C1 segment of cervical spinal cord (tissue), 14 donors: ENCODE measurements at places on chromosomes 11 and 22.

GRCh38 chr22:46619830-46620501 lies at the start of gene GRAMD4:
Gene GRAMD4, plus strand, starts transcription at chr22:46620386. Its CDS starts 6,414 bp downstream, at chr22:46626800.
- DNase-seq: peak; percentile 79

DNA sequence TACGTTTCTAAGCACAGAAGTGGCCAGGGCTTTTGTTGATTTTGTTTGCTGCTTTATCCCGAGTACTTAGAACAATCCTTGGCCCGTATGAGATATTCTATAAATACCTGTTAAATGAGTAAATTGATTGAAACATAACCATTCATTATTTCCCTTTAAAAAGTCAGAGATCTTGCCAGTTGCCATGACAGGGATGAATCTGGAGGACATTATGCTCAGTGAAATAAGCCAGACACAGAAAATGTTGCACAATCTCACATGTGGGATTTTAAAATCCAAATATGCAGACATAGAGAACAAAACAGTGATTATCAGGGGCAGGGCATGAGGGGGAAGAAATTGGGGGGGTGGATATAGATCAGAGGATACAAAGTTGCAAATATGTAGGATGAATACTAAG lies 1240.1 kb downstream of the LRRC4C start:
- no peak for DNase-seq

GRCh38 chr22:43860831-43861230 lies 1.5 kb downstream of the SULT4A1 start:
- no peak for DNase-seq

GRCh38 chr22:48407256-48407955 lies 1420.3 kb downstream of the BRD1 start:
- DNase-seq: no peak

GRCh38 chr11:106507645-106508306 lies 430.3 kb downstream of the AASDHPPT start:
- no peak for DNase-seq

DNA sequence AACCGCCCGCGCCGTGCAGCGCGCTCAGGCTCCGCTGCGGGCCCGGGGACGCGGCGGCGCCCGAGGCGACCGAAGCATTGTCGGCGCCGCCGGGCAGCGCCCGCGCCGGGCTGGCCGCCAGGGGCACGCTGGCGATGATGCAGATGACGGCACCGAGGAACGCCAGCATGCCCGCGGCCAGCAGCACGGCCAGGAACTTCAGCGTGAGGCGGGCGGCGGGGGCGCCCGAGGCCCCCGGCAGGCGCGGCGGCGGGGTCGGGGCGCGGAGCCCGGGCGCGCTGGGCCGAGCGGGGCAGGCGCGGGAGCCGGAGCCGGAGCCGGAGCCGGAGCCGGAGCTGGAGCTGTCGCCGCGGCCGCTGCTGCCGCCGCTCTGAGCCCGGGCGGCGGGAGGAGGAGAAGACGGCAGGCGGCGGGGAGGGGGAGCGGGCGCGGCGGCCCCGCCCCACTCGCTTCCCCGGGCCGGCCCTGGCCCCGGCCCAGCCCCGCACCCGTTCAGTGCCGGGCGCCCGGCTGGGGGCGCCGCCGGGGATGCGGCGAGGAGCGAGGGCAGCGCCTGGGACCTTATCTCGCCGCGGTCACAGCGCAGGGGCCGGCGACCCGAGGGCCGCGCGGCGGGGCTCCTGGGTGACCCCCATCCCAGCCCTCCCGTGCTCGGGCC lies at the start of gene NPTXR:
NPTXR (minus strand) TSS at position 372 of the 658 bp plus-strand sequence.
- peak; percentile 41 for DNase-seq

- no peak for DNase-seq
These were observed 8.4 kb downstream of the BEST1 start for GRCh38 chr11:61958590-61958989.

GRCh38 chr11:8532475-8532874 lies 61.6 kb downstream of the STK33 start:
- no peak for DNase-seq

DNA sequence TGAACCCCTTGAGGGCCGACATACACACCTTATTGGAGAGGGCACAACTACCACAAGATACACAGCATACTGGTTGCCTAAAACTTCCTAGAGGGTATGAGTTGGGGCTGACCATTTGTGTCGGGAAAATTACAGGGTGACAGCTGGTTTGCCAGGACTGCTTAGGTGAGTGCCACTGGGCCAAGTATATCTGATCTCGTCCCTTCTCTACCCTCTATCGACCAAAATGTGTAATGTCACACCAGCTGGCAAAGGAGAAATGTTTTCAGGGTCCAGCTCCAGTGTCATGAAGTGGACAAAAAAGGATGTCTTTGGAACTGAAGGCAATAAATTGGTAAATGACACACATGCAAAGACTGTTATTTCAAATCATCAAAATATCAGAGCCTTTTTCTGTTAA lies 126.1 kb downstream of the PGR start:
- DNase-seq: no peak

DNA sequence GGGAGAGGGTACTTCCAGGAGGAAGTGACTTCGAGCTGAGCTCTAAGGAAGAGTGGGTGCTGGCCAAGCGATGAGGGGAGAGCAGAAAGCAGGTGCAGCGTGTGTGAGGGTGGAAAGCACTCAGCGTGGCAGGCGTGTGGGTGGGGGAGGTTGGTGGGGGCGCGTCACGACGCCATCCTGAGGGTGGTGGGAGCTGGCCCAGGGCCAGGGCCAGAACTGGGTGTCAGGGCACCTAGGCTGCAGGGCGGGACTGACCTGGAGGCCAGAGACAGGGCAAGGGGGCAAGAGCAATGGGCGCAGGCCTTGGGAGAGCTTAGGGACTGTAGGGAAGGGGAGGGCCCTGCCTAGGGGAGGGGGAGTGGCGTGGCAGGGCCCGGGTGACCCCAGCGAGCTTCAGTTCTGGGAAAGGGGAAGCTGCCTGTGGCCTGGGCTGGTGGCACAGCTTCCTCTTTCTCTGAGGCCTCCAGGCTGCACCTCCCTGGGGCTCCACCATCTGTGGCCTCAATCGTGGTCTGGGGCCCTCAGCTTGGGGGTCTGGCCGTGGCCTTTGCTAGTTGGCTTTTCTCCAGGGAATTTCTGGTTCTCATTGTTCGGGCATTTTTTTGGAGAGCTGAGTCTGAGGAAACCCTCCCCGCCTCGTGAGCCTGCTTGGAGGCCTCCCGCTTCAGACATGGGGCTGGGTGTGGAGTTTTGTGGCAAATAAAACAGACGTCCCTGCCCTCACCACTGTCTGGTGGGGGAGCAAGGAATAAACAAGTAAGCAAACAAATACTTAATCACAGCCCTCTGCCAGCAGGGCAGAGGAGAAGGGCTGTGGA lies 8.9 kb downstream of the RELT start:
- DNase-seq: peak; percentile 74

- DNase-seq: no peak
These were observed 317.2 kb downstream of the SHANK2 start for GRCh38 chr11:70935006-70935768.

DNA sequence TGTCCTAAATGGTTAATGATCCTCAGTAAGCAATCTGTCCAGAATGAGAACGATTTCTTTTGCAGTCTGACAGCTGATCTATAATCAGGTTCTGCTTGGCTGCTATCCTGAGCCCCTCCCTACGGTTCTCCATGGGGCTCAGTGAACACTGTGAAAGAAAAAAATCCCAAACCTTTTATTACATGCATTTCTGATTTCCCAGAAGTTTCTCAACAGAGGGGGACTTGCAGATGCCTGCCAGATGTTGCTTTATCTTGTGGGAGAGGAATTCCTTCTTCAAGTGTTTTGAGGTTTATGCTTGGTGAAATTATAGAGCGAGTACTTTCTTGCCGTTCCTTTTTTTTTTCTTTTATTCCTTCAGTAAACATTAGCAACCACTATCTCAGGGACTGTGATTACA lies 531.9 kb upstream of the ISX start:
- DNase-seq: no peak

- DNase-seq: no peak
These were observed 1.2 kb downstream of the FAM89B start for GRCh38 chr11:65573391-65574079.

GRCh38 chr11:45525393-45525792 lies 140.0 kb downstream of the CHST1 start:
- no peak for DNase-seq

DNA sequence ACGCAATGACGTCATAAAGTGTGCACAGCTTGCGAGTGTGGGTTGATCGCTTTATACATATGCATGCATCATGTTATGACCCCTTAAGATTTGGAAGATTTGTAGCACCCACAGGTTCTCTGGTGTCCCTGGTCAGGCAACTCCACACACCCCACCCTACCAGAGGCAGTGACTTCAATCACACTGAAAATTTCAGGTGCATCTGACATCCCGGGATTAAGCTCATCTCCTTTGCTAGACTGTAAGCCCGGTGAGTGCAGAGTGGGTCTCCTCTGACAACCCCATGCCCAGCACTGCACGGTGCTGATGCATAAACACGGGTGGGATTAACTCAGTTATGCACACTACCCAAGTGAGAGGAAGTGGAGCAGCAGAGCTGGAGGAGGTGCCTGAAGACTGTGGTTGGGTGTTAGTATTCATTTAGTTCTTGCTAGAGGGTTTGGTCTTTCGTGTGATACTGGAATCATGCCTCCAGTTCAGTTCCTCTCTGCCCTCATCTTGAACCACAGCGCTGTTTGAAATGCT lies 6.5 kb downstream of the ARSA start:
- DNase-seq: no peak

DNA sequence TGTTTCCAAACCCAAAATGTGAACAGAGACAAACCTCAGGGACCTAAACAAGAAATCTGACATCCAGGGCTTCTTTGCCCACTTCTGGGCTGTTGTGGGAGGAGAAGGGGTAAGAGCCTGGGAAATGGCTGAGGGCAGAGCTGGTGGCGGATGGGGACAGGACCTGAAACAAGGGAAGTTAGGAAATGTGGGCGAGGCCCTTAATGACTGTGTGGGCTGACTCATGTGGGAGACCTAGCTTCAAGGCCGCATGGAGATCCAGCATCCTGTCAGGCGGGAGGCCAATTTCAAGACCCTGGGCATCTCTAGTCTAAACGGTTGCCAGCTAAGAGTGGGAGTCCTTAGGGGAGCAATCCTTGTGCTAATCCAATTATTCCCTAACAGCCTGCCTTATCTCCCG lies 2.1 kb upstream of the OAF start:
- DNase-seq: no peak

DNA sequence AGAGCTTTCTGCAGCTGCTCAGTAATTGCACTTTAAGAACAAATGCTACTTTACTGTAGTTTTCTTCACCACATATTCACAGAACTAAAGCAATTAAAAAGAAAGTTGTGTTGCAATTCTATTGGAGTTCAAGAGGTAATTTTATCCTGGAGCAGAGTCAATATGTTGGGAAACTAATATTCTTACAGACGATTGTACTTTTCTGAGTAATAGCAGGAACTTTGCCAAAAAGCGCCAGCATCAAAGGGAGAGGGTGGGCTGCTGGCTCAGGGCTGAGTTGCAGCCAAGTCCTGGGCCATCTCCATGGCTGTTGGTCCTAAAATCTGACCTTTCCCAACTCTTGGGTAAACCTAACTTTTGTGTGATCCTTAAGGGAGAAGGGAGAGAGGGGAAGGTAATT lies 73.6 kb upstream of the MYO18B start:
- DNase-seq: no peak

DNA sequence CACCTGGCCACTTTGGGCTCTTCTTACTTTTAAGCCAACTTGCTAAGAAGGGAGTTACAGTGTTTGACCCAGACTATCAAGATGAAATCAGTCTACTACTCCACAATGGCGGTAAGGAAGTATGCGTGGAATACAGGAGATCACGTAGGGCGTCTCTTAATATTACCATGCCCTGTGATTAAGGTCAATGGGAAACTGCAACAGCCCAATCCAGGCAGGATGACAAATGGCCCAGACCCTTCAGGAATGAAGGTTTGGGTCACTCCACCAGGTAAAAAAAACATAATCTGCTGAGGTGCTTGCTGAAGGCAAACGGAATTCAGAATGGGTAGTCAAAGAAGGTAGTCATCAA lies 1.0 kb upstream of the YPEL4 start:
- no peak for DNase-seq

- DNase-seq: no peak
These were observed 37.2 kb downstream of the MS4A6A start for GRCh38 chr11:60145677-60146076.

GRCh38 chr11:130261571-130261970 lies 53.1 kb downstream of the ZBTB44 start:
- no peak for DNase-seq

GRCh38 chr22:40628354-40629042 lies 8.0 kb downstream of the MRTFA start:
- no peak for DNase-seq

DNA sequence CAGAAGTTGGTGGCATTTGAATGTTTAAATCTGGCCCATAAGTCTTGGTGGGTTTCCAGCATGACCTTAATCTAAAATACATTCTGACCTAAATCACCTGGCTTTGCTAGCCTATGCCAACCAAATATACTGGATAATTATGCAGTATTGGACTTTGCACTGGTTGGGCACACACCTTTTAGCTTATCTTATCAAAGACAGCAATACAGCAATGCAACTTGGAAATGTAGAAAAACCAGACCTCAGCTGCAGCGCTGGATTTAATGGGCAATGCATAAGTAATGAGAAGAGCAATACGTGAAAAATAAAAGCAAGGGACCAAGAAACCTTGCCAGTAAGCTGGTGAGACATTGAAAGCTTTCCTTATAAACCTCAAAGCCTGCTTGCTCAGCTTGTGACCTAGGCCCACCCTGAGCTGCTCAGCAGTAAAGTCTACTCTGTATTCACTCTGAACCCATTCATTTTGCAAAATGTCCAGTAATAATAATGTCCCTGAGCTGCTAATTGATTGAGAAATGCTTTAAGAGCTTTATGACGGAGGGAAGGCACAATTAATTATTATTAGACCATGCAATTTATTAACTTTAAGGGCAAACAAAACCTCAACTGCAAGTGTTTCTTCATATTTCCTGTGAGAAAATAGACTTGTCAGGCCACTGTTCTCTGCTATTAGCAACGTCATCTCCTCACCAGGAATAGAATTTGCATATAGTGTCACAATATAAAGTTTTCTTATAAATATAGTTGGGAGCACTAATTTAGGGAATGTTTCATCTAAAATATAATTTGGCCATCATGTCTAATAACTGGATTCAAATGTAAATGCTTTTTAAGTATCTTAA lies 49.4 kb upstream of the CEP295 start:
- DNase-seq: no peak

DNA sequence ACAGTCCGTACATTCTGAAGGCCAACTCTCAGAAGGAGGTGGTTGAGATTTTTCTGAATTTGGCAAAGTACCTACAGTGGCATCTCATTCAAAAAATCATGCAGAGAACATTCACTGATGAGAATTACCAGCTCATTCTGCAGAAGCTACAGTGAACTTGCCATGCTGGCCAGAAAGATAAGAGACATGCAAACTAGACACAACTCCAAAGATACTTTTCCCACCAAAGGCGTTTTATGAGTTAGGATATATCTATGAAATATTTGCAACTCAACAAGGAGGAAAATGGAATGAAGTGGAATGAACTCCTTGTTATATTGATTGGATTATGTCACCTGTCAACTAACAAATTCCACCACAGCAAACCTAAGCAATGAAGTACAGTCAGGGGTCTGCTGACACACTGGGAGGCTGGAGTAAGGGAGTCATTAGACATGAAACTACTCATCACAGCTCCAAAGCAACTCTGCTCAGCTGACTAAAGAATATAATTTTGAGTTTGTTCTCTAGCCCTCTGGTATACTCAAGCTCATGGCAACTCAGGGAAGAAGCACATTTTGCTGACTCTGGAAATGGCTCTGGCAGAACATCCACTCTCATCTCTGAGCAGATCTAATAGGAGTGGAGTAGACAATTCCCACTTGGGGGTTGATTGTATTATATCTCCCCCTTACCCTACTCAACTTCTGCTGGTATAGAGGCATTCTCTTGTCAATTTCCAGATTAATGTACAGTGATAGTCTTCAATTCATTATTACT lies 22.9 kb downstream of the MAML2 start:
- no peak for DNase-seq

- no peak for DNase-seq
These were observed 196.2 kb downstream of the MAML2 start for GRCh38 chr11:96146765-96147164.
